ENCODE measurements at places on chromosomes 2 and 18. TPM values are rescaled to one million over a fixed set of nuclear protein-coding genes. Genes with fewer than 3 reads are reported as not detected.

SLC16A14 gene
- polyA plus RNA-seq: 10.6 TPM

ZBTB7C gene
- 1.7 TPM for polyA plus RNA-seq

SLC5A7 gene
- 0.09 TPM for polyA plus RNA-seq

AOX1 gene
- 13.4 TPM for polyA plus RNA-seq

POTEI gene
- 0.90 TPM for polyA plus RNA-seq

ASPRV1 gene
- polyA plus RNA-seq: 3.4 TPM
